Jurkat, Clone E6-1 (cell line): ENCODE measurements at places on chromosomes 7 and 10.

- DNase-seq, result no peak
Observed at GRCh38 chr7:74288034-74288881, 949 bp upstream of the CLIP2 start.

DNA sequence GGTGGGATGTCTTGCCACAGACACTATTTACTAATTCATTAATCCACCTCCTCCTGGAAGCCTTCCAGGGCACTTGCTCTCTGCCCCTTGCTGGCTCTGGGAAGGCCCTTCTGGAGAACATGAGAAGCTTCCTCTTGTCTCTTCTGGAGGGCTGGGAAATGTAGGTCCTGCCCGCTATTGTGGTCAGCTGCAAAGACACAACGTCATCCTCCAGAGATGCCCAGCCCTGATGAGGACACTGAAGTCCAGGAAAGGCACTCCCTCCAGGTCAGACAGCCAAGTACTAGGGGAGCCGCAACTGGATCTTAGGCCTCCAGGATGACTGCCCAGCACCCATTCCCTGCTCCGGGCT is 9.6 kb upstream of the TACR2 start:
- DNase-seq, result no peak

DNA sequence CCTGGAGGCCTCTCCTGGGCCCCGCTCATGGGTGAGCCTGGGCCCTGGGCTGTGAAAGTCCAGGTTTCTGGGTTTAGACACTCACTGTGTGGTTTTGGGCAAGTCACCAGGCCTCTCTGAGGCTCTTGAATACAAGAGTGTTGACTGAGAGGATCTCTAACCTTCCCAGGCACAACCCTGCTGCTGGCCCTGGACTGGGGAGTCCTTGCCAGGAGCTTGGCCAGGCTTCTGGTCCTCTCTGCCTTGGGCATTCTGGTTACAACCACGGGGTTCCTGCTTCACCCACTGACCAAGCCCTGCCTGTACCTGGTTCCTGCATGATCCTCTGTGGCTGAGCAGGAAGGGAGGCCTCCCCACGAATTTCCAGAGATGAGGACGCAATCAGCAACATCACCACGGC is 63.6 kb upstream of the COL13A1 start:
- DNase-seq, result no peak

DNA sequence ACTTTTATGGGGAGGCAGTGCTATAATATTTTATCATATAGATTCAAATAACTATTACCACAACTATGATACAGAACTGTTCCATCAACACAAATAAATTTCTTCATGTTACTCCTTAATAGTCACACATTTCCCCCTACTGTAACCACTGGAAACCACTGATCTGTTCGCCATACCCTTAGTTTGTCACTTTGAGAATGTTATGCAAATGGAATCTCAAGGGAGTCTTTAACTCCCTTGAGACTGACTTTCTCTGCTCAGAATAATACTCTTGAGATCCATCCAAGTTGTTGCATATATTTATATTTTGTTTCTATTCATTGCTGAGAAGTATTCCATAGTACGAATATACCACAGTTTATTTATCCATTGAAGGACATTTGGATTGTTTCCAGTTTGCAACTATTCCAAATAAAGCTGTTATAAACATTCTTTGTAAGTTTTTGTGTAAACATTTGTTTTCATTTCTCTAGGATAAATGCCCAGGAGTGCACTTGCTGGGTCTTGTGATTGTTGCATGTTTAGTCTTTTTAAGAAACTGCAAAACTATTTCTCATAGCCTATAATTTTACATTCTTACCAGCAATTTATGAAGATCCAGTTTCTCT is 19.7 kb upstream of the PON2 start:
- DNase-seq, result no peak

- DNase-seq, result no peak
Observed at GRCh38 chr7:6727663-6728062, 20.9 kb upstream of the ZNF12 start.

DNA sequence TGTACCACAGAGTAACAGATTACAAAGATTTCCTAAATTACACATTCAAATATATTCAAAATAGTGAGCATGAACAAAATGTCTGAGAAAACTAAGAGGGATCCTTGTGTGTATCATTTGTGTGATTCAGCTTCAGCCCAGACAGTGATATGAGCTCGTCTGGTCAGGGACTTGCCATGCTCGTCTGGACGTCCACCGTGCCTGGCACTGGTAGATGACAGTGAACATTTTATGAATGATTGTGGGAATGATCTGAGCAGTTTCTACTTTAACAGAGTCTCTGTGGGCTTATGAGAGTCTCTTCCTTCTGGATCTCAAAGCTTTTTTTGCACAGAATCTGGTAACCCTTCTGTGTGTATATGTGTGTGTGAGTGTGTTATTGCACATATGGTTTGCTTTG is 34.2 kb upstream of the ANKRD2 start:
- DNase-seq, result no peak

DNA sequence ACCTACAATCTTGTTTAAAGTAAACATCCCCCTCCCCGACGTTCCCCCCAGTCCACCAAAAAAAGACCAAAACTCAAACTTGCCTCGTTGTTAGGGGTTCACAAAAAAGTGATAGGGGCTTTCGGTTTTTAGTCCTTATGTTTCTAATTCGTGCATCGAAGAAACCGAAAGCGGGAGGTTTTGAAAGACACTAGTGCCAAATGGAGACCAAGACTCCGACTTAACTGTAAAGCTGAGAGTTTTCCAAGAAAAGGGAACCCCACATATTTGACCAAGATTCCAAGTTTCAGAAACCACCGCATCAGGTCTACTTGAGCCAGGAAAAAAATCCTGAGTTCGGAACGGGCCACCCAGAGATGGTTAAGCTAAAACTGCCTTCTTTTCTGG is 534 bp downstream of the PSMA2 start:
- no peak for DNase-seq

GRCh38 chr7:91314591-91315323 is 50.5 kb downstream of the FZD1 start:
- DNase-seq, result no peak

- DNase-seq, result no peak
Observed at GRCh38 chr10:8417631-8418030, 363.1 kb downstream of the GATA3 start.

DNA sequence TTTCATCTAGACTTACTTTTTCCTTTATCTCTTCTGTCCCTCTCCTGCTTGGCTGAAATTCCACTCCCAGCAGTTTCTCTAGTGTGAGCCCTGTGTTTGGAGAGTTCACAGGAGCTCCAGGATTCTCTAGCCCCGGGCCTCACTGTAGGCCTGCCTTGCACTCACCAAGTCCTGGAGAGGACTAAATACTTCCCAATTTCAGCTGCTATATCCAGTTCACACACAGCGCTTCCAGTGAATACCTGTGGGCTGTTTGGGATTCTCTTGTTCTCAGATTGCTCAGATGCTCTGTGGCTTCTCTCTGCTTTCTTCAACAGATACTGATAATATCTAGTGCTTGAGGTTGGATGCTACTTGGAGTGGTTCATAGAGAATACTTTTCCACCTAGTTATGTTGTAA is 46.0 kb downstream of the MINPP1 start:
- DNase-seq, result no peak

- no peak for DNase-seq
Observed at GRCh38 chr7:42162560-42163325, 74.3 kb downstream of the GLI3 start.
